ENCODE measurements at places on chromosomes 7 and 10. TPM values are rescaled to one million over a fixed set of nuclear protein-coding genes. Genes with fewer than 3 reads are reported as not detected.

DNA sequence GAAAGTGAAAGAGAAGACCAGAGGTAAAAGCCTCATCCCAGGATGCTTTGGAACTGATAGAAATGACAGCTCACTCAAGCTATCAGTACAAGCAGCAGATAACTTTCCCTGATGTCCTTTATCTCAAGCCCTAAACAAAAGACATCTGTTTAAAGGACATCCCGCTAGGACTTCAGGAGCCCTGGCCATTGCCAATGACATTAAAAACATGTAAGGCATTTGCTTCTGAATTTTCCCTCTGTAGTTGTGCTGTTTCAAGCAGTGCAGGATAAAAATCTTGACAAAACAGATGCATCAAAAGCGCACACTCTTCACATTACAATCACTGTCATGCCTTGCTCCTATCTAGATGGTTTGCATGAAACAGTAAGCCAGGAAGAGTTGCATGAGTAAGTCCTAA, 159.8 kb downstream of the AOAH start:
- H3K27ac ChIP-seq = no peak overlapping the region
- H3K4me1 ChIP-seq = peaks cover 3% of the 10 kb centered on the region
- H3K4me3 ChIP-seq = no peak overlapping the region
- H3K27me3 ChIP-seq = no peaks in the 10 kb centered on the region

Gene MEOX2
- not detected for total RNA-seq

DNA sequence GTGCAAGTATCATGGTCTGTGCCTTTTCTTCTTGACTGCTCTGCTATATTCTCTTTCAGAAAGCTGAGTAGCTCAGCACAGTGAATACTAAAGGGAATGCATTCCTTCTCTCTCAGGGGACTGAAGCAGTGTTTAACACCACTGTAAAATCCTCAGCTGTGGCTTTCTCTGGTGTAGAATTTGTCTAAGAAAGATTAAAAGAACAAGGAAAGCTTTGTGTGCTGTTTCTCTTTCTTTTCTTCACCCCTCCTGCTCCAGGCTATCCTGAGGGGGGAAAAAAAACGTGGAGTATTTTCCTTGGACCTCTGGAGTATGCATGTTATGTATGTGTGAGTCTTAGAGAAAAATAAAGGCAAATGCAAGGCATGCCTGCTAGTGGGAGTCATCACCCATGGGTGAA, 383.9 kb downstream of the AUTS2 start:
- no peak overlapping the region for H3K27ac ChIP-seq
- no peaks in the 10 kb centered on the region for H3K36me3 ChIP-seq
- H3K4me1 ChIP-seq = no peaks in the 10 kb centered on the region
- no peaks in the 10 kb centered on the region for H3K27me3 ChIP-seq
- DNase-seq = no peak

DNA sequence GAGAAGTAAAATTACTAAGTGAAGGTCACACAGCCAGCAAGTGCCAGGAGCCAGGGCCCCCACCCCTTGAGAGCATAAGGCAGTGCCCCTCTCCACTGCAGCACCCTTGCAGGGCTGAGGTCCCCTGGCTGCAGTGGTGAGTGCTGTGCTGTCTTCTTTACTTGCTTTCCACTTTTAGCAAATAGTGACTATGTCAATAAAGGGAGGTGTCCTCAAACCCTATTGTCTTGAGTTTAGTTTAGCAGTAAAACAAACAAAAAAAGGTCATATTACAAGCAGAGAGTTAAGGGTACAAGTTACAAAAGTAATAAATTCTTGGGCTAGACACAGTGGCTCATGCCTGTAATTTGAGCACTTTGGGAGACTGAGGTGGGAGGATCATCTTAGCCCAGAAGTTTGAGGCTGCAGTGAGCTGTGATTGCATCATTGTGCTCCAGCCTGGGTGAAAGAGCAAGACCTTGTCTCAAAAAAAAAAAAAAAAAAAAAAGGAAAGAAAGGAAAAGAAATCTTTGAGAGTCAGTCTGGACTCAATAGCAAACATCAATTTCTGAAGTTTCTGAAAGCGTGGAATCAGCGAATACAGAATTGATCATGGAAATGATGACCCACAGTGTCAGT, 39.0 kb upstream of the KIF5B start:
- H3K27me3 ChIP-seq = peaks cover 10% of the 10 kb centered on the region
- H3K4me1 ChIP-seq = no peaks in the 10 kb centered on the region
- H3K27ac ChIP-seq = no peak overlapping the region
- DNase-seq = no peak
- no peaks in the 10 kb centered on the region for H3K36me3 ChIP-seq

Gene GNG11
- not detected for total RNA-seq

Gene DPY19L1
- total RNA-seq = 6.9 TPM

DNA sequence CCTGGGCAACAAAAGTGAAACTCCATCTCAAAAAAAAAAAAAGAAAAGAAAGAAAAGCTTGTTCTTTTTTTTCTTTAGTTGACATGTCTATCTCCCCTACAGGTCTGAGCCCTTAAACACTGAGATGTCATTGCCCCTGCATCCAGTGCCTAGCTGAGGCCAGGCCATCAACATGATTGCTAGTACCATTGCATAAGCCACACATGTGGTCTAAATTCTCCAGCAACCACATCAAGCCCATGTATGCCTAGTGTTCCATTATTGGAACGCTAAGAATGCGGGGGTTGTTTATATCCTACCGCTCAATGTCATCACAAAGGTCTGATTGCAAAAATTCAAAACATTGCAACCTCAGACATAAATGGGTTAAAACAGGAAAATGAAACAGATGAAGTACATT, 62.7 kb downstream of the NPTX2 start:
- H3K36me3 ChIP-seq = no peaks in the 10 kb centered on the region
- no peak overlapping the region for H3K27ac ChIP-seq
- H3K4me1 ChIP-seq = no peaks in the 10 kb centered on the region
- H3K27me3 ChIP-seq = peaks cover 12% of the 10 kb centered on the region
- no peak for DNase-seq

Gene PAPOLB
- not detected for total RNA-seq

Gene OR2A12
- total RNA-seq = not detected

DNA sequence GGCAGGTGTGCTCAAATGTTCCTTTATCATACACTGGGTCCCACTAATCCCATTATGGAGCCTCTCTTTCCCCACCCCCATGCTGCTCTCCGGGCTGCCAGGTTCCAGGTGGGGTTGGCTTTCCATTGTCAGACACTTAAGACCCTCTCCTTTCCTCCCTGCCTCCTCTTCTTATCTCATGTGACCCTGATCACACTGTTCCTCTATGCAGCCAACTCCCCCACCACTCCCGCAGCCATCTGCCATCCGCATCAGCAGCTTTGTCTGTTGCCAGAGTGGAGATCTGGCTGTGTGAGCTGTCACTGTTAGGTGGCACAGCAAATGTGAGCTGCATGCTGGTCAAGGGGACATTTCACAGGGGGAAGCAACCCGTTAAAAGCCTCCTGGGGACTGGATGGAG, 391.4 kb downstream of the TNS3 start:
- no peaks in the 10 kb centered on the region for H3K4me1 ChIP-seq
- no peaks in the 10 kb centered on the region for H3K36me3 ChIP-seq
- H3K27me3 ChIP-seq = no peaks in the 10 kb centered on the region
- no peak overlapping the region for H3K27ac ChIP-seq
- DNase-seq = no peak
- H3K4me3 ChIP-seq = no peak overlapping the region

- H3K4me3 ChIP-seq = no peak overlapping the region
- H3K27ac ChIP-seq = no peak overlapping the region
- DNase-seq = no peak
- peaks cover 11% of the 10 kb centered on the region for H3K27me3 ChIP-seq
- no peaks in the 10 kb centered on the region for H3K36me3 ChIP-seq
These were observed 39.5 kb downstream of the LBX1 start for GRCh38 chr10:101189461-101190401.

Gene WDR37
- total RNA-seq = 16.8 TPM

GRCh38 chr7:15475808-15476530, 85.8 kb downstream of the AGMO start:
- H3K27me3 ChIP-seq = no peaks in the 10 kb centered on the region
- H3K4me3 ChIP-seq = no peak overlapping the region
- H3K27ac ChIP-seq = no peak overlapping the region
- no peaks in the 10 kb centered on the region for H3K36me3 ChIP-seq
- DNase-seq = no peak

GRCh38 chr7:93515144-93515543, 59.4 kb downstream of the CALCR start:
- no peaks in the 10 kb centered on the region for H3K4me1 ChIP-seq
- H3K36me3 ChIP-seq = no peaks in the 10 kb centered on the region
- H3K27me3 ChIP-seq = no peaks in the 10 kb centered on the region
- no peak for DNase-seq
- no peak overlapping the region for H3K27ac ChIP-seq

GRCh38 chr7:29892231-29892630, 85.9 kb downstream of the WIPF3 start:
- H3K27ac ChIP-seq = no peak overlapping the region
- no peak for DNase-seq
- no peaks in the 10 kb centered on the region for H3K36me3 ChIP-seq
- H3K27me3 ChIP-seq = no peaks in the 10 kb centered on the region

Gene TET1
- 0.71 TPM for total RNA-seq

- H3K4me3 ChIP-seq = no peak overlapping the region
- H3K4me1 ChIP-seq = no peaks in the 10 kb centered on the region
- no peaks in the 10 kb centered on the region for H3K36me3 ChIP-seq
- no peak for DNase-seq
- H3K27me3 ChIP-seq = no peaks in the 10 kb centered on the region
- no peak overlapping the region for H3K27ac ChIP-seq
These were observed 32.4 kb downstream of the CTBP2 start for GRCh38 chr10:125127986-125128385.
